ENCODE measurements at places on chromosomes 12 and 14. TPM values are rescaled to one million over a fixed set of nuclear protein-coding genes. Genes with fewer than 3 reads are reported as not detected.

The IL31 gene
- total RNA-seq: not detected

The NYNRIN gene
- 13.2 TPM for total RNA-seq

The HOXC4 gene
- not detected for total RNA-seq

The CD27 gene
- total RNA-seq: not detected

The NPFF gene
- total RNA-seq: not detected

The NDUFA9 gene
- 79.5 TPM for total RNA-seq

The ATF1 gene
- total RNA-seq: 26.4 TPM

The PSMC6 gene
- 181 TPM for total RNA-seq

Data from uterine smooth muscle cell (primary cell).